H9 (cell line): ENCODE measurements at places on chromosomes 2 and 18. TPM values are rescaled to one million over a fixed set of nuclear protein-coding genes. Genes with fewer than 3 reads are reported as not detected.

DNA sequence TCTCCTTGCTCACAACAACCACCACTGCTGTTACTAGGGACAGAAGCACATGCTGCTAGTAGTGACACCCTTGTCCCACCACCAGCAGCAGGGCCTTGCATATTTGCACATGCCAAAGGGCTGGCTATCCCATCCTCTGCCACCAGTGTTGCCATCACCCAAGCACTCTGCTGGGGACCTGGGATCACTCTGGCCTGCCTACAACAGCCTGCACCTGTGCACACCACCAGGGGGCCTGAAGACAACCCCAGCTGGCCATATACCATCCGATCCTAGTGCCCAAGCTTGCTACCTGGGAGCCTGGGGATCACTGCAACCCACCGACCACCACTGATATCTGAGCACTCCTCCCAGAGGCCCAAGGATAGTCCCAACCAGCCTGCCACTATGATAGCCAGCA, 99.9 kb upstream of the FANCL start:
- DNase-seq, result peak; percentile 63

DNA sequence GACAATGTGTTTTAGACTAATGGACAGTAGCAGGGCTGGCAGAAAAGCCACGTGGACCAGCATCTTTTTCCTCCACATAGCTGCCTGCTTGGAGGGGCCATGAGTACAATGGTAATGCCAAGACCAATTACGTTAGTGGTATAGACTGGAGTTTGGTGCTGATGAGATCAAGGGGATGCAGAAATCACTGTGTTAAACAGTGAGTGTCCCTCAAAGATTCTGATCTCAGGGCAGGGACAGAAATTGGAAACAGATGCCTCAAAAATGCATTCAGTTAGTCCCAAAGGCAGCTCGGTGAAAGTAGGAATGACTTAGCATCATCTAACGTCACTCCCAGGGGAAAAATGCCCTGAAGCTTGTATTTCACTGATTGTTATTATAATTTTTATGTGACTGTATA, 72.4 kb downstream of the SLC16A14 start:
- DNase-seq, result no peak

DNA sequence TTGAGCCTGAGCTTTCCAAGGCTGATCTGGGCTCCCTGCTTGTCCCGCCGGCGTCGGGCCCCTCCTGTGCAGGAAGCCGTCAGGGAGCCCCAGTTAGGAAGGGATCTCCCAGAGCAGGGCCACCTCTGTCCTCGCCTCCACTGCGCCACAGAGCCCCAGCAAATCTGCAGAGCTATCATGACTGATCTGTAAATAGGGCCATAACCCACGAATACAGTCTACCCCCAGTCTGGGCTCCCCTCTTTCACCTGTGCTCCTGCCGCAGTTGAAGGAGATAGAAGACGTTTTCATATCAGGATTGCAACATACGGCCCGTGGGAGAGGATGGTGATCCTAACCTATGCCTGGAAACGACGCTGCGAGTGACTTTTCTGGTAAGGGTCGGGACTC, 138.7 kb downstream of the PTGR3 start:
- DNase-seq, result no peak

ALPP gene
- 0.15 and 0.20 TPM in 2 replicates for total RNA-seq
